CD8-positive, alpha-beta T cell (primary cell): ENCODE measurements at places on chromosomes 3 and 15.

DNA sequence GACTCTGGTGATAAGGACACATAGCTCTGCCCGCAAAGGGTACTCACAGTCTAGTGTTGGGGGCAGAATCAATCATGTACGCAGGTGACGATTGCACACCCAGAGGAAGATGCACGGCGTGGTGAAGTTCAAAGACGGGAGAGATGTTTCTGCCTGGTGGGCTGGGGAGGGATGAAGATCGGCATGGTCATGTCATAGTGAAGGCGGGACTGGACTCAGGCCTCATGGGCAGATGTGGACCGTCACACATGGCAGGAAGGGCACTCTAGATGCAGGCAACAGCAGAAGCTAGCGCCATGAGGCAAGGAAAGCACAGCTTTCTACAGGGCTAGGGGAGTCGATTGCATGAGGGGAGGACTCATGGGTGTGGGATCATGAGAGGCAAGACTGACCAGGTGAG is 240.6 kb downstream of the OPA1 start:
- no peak for DNase-seq

DNA sequence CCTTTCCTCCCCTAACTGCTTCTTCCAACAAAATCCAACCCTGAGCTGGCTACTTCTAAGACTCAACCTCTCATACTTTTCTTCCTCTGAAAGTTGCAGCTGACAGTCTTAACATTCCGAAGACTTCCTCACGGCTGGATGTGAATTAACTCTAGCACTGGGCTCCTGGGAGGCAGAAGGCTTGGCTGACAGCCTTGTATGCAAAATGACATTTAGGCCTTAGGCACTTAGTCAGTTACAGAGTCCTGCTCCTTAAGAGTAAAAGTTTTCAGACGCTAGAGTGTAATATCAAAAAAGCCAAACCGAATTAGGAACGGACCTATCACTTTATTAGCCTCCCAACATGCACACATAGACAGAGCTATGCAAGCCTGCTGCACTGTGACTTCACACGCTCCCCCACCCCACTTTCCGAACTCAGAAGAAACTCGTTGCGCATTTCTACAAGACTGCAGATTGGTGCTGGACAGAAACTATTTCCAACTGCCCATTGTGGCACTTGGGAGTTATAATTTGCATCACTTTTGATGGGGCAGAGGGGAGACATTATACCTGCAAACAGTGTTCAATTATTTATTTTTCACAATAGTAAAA is 15.5 kb upstream of the ANXA2 start:
- DNase-seq = no peak

DNA sequence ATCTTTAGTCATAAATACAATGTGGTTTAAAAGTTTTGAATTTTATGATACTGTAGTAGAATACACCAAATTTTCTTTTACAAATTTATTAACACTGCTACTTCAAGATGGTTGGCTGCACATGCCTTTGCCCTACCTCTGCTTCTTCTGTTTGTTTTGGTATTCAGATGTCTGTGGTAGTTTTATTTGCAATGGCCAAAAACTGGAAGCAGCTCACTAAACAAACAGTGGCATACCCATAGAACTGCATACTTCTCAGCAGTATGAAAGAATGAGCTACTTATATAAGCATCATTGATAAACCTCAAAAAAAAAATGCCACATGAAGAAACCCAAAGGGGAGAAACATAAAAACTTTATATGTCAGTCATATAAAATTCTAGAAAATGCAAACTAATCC is 19.5 kb downstream of the ARIH2 start:
- DNase-seq = no peak

DNA sequence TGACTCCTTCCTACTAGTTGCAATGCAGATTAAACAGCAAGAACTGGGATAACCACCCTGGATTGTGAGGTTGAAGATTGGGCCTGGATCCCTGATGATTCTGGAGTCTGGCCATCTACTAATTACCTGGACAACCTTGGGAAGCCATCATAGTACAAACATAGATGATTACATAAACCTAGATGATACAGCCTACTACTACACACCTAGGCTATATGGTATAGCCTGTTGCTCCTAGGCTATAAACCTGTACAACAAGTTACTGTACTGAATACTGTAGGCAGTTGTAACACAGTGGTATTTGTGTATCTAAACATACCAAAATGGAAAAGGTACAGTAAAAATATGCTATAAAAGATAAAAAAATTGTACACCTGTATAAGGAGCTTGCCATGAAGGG is 48.0 kb downstream of the NSUN3 start:
- no peak for DNase-seq

- no peak for DNase-seq
Observed at GRCh38 chr3:55144015-55144673, 216.3 kb upstream of the LRTM1 start.

- no peak for DNase-seq
Observed at GRCh38 chr3:19221081-19221480, 72.8 kb downstream of the KCNH8 start.

GRCh38 chr3:16177962-16178627 is 3.6 kb downstream of the GALNT15 start:
- DNase-seq = peak; percentile 53
